Putamen (tissue), 1 donor: ENCODE measurements at places on chromosomes 16 and 17.
A peak's percentile ranks its signal among the peaks of the same experiment; 100 is the strongest.

DNA sequence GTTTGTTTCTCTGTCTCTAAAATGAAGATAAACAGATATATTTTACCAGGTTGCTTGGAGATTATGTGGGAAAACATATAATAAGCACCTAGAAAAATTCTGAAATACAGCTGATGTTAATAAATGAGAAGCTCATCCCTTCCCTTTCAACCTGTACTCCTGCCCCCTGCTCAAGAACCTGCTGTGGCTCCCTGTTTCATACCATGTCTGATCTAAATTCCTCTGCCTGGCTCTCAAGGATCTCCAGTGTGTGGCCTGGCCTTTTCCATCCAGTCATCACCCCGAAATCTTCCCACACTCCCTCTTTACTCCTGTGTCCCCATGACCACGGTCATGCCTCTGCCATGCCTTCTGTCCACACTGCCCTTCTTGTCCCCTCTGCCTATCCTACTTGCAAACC lies 19.4 kb upstream of the DLX4 start:
- no peak for DNase-seq

GRCh38 chr16:1338119-1338730 lies 4.8 kb downstream of the BAIAP3 start:
- no peak for DNase-seq

- no peak for DNase-seq
Observed at GRCh38 chr17:64413513-64413912, 22.9 kb upstream of the PECAM1 start.

GRCh38 chr16:22216191-22216831 lies 10.2 kb downstream of the EEF2K start:
- DNase-seq, result no peak

- DNase-seq, result no peak
Observed at GRCh38 chr17:66491213-66491612, 188.8 kb downstream of the PRKCA start.

DNA sequence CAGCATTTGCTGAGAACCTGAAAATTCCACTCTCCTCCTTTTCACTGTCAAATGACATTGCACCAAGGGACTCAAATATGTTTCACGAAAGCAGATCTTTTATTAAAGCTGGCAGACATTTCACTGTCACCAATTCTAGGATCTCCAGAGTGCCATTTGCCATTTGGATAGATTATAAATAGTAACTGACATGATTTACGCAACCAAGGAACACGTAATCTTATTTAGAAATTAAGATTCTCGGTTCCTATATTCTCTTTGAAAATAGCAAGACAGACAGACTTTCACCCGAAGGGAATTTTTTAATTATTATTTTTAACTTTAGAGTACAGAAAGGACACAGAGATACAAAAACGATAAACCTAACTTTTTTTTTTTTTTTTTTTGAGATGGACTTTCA lies 49.6 kb downstream of the ANKFY1 start:
- peak; percentile 34 for DNase-seq

GRCh38 chr17:83007504-83008185 lies 71.8 kb upstream of the METRNL start:
- DNase-seq, result no peak

DNA sequence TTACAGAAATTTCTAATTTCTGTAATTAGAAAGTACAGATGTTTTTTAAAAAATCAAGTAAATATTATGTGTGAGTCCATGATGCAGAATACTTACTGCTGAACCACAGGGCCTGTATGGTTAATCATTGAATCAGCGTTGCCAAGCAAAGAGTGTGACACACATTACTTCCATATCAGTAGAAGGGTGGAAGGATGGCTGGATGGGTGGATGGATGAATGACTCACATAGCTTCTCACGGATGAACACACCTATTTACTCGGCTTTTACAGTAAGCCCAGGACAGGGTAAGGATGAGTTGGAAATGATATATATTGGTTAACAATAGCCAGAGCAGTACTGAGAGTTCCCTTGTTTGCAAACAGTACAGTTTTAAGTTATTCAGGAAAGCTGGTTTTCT lies 495.9 kb upstream of the RBFOX1 start:
- no peak for DNase-seq

- DNase-seq, result no peak
Observed at GRCh38 chr17:2214929-2215615, 88.5 kb downstream of the SMG6 start.

- no peak for DNase-seq
Observed at GRCh38 chr17:57082441-57082840, 2.6 kb upstream of the AKAP1 start.

DNA sequence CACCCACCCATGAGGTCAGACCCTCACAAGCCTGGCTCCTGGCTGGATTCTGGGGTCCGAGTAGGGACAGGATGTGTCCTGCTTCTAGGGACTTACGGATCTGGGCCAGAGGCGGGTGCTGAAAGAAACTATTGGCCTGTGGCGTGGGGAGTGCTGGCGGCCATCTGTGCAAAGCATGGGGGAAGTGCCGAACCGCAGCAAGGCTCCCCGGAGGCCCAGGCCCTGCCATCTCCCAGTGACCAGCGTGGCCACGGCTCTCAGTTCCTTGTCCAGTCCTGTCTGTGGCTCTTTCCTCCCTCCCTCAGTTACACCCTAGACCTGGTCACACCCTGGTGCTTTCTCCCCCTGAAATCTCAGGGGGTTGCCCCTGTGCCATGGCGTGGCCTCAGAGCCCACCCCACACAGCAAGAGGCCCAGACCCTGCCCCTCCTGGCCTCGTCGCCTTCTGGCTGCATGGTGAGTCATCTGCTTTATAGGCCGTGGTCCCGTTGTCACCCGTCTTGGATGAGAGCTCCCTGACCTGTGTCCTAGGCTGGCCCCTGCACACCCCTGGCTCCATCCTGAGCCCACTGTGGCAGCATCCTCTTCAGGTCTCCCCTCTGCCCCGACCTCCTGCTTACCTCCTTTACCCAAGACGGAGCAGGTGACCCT lies 54.5 kb downstream of the PRMT7 start:
- no peak for DNase-seq

DNA sequence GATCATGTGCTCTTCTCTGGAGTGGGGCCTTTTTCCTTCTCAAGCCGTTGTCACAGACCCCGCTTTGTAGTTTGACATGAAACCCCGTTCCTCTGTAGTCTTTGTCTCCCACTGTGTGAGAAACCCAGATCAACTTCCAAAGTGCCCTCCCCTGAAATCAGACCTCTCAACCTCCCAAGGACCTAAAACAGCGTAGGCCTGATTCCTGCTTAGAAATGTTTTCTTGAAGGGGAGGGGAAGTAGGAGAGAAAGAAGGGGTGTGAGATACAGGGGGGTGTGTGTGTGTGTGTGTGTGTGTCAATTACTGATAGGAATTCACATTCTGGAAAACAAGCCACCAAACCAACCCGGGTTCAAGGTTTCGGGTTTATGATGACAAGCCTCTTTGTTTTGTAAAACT lies 1.4 kb downstream of the UBE2O start:
- no peak for DNase-seq

GRCh38 chr17:45394913-45395568 lies 37.6 kb downstream of the ARHGAP27 start:
- DNase-seq, result no peak

DNA sequence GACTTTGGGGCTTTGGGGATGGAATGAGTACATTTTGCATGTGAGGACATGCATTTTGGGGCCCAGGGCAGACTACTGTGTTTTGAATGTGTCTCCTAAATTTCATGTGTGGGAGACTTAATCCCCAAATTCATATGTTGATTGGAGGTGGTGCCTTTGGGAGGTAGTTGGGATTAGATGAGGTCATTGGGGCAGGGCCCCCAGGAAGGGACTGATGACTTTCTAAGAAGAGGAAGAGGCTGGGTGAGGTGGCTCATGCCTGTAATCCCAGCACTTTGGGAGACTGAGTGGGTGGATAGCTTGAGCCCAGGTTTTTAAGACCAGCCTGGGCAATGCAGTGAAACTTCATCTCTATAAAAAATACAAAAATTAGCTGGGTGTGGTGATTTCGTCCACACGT lies 42.8 kb upstream of the RAI1 start:
- DNase-seq, result no peak

DNA sequence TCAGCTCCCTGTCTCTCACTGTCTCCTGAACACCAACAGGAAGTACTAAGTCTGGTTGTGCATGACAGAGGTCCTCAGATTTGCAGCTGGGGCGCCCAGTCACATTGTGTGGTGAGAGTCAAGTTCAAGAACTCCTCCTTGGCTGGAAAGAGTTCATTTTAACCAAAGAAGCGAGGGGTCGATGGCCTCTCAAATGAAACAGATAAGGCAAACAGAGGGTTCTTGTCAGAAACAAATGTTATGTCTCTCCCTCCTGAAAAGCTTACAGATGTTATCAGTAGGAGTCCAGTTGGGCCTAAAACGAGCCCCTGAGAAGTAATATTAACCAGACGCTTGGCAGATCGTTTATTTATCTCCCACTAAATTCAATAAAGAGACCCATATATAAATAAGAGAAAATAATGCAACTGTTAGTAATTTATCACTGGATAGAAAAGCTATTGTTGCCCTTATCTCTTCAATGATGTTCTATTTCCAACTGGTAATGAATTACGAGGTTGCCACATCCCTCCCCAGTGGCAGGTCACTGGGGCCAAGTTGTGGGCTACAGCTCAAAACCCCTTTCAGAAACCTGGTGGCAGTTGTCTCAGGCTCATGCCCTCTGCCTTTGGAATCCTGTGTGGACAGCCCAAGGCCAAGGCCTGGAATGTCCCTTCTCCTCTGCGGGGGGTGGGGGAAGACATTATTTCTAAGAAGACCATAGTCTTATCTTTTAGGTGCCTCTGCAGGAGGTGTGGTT lies 307.5 kb upstream of the DYNLRB2 start:
- no peak for DNase-seq

DNA sequence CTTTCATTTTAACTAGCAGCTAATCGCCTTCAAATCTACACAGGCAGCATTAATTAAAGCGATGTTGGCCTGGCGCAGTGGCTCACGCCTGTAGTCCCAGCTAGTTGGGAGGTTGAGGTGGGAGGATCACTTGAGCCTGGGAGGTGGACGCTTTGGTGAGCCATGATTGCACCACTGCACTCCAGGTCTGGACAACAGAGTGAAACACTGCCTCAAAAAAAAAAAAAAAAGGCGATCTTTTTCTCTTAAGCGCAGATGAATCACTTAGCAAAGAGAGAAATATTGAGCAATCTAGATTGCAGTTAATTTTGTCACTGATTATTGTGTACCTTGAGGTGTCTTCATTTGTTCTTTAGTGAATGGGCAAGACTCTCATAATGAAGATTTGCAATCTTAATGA lies 12.4 kb downstream of the SNTB2 start:
- DNase-seq, result no peak

DNA sequence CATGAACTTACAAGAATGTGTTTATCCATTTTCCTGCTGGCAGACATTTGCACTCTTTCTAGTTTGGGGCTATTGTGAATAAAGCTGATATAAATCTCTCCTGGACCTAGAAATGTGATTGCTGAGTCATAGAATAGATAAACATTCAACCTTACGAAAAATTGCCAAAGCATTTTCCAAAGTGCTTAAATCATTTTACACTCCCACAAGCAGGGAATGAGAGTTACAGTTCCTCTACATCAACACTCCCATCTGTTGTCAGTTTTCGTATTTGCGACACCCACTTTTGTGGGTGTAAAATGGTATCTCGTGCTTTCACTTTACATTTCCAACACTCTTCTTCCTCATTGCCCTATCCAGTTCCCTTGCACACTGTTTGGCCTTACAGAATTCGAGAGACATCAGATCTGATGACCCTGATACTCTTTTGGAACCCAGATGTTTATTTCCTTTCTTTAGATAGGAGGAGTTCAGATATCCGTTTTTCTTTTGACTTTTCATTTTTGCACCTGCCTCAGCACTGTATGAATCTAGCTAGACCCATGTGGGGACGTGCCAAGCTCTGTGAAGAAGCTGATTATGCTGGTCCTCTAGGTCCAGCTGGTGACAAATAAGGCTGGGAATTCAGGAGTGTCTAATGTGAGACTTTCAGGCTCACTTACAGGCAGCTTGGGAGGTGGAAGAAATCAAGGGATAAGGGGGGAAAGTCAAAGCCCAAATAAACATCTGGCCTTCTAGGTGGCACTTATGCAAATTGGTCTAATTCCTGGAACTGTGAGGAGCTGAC lies 14.0 kb downstream of the SOX9 start:
- no peak for DNase-seq

- DNase-seq, result no peak
Observed at GRCh38 chr17:49447628-49448302, 33.1 kb upstream of the PHB1 start.

DNA sequence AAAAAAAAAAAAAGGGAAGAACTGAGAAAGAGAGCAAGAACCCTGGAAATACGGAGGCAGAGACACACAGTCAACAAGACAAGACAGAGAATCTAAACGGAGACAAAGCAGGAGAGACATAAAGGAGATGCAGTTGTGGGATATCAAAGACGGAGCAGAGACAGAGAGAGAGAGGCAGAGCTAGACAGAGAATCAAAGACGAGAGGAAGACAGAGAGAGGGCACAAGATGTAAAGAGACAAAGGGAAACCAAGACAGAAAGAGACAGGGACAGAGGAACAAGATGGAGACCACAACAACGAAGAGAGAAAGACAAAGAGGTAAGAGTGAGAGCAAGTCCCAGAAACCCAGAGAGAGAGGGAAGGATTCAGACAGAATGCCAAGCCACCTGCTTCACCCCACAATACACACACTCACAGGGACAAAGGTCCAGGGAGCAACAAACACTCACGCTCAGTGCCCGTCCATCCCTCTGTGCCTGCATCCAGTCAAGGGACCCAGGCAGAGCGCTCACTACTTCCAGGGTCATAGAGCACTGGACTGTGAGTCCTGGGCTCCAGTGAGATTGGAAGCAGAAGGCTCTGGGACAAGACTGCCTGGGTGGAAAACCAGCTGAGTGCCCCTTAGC lies 88.9 kb downstream of the C16orf78 start:
- no peak for DNase-seq

- DNase-seq, result no peak
Observed at GRCh38 chr16:57009643-57010170, 20.4 kb downstream of the NLRC5 start.

- DNase-seq, result no peak
Observed at GRCh38 chr17:82851381-82851780, 11.6 kb upstream of the ZNF750 start.

DNA sequence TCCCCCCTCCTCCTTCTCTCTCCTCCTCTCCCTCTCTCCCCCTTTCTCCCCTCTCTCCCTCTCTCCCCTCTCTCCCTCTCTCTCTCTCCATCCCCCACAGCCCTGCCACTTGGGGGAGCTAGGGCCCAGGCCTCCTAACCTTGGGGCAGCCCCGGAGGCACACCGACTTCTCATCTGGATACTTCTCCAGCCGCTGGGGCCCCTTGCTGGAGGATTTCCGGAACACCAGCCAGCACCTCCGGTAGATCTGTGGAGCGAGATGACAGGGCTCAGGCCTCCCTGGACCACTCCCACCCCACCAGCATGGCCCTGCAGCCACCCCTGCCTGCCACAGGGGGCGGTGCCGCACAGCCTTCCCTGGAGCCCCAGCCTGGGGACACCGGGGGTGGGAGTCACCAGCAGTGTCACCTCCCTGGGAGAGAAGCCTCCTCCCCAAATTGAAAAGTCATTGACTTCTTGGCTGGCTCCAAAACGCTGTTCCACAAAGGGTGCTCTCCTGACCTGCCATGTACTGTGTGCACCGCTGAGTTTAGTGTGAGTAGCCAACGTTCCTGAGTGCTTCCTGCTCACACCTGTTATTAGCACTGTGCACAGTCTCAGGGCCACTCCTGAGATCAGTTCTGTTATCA lies 10.5 kb downstream of the DOK4 start:
- DNase-seq, result no peak
